ENCODE measurements at places on chromosomes 3 and 15.

DNA sequence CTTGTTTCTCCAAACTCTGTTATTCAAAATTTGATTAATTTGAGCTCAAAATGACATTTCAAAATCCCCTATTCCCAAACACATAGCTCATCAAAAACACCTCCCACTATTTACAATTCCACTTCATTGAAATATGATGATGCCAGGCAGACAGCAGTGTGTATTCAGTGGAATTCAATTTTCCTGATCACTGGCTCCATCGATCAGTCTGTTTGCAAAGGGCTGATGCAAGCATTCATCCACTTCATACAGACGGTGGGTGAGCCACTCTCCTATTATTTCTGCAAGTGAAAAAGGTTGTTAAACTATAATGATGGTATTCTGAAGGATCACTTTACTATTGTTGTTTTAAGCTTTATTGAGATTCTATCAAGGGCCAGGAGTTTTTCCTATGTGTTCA lies 90.7 kb downstream of the RTP4 start:
- DNase-seq = no peak

GRCh38 chr3:193761969-193762368 lies 169.0 kb downstream of the OPA1 start:
- no peak for DNase-seq

GRCh38 chr3:72748659-72749058 lies 99.6 kb downstream of the SHQ1 start:
- no peak for DNase-seq

DNA sequence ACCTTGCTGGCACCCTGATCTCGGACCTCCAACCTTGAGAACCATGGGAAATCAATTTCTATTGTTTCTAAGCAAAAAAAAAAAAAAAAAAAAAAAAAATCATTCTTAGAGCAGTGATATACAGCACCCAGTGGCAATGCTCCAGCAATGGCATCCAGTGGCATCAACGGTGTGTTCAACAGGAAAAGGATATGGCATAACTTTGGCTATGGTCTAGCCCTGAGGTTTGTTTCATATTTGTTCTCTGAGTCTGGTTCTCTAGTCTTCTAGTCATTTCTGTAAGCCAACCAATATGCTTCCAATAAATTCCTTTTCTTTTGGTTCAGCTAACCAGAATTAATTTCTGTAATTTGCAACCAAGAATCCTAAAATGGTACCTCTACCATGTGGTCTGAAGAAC lies 19.2 kb downstream of the DENND4A start:
- DNase-seq = no peak

DNA sequence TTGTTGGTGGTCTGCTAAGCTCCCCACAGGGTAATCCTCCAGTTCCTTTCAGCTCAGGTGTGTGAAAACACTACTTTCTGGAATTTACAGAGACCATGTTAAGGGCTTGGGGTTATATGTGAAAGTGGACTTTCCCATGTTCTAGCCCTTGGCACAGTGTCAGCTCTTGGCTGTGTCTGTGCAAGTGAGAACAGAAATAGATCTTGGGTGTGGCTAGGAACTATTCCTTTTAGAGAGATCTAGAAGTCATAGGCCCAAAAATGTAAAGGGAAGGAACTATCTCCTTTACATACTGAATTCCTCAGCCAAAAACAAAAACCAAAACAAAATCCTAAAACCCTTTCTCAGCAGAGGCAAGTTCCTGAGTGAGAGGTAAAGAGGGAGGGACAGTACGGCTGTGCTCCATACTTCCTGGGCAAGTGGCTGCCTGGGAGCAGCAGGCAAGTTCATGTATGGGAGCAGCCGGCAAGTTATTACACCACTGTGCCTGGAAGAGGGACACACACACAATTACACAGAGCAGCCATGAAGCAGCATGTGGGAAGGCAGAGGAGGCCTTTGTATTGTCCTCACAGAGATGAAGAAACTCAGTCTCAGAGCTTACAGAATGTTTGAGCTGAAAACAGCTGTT lies 19.9 kb upstream of the C3orf62 start:
- DNase-seq = peak; percentile 75

DNA sequence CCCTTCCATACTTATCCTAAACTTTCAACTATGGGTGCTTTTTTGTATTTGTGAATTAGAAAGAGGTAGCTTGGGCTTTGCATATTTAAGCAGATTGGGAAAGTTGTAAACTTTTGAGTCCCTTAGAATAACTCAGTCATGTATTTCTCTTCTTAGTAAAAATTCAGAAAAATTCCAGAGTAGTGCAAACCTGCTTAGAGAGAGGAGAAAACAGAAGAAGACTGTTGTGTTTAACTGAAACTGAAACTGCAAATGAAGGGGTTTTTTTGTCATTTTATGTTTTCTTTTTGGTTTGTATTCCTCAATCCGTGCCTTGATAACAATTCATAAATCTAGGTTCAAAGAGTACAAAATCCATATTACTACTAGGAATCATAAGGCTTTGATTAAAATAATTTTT lies 31.3 kb downstream of the CD200 start:
- no peak for DNase-seq

- no peak for DNase-seq
These were observed 69.9 kb downstream of the IGF2BP2 start for GRCh38 chr3:185754920-185755319.

- peak; percentile 53 for DNase-seq
These were observed 22.2 kb downstream of the UACA start for GRCh38 chr15:70741107-70741531.

DNA sequence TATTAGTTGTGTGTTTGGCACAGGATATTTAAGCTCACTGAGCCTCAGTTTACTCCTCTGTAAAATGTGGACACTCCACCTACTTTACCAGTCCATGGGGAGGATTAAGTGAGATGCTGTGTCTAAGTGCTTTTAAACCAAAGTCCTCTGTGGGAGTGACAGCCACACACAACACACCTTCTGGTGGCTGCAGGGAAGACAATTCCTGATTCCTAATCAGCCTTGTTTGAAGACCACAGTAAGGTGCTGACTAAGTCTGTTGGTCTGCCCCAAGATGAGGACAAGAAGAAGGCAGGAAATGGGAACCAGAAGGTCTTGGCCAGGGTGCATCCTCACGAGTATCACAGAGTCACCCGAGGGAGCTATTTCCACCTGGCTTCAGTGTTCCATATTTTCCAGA lies 52.3 kb downstream of the EPHB1 start:
- no peak for DNase-seq

DNA sequence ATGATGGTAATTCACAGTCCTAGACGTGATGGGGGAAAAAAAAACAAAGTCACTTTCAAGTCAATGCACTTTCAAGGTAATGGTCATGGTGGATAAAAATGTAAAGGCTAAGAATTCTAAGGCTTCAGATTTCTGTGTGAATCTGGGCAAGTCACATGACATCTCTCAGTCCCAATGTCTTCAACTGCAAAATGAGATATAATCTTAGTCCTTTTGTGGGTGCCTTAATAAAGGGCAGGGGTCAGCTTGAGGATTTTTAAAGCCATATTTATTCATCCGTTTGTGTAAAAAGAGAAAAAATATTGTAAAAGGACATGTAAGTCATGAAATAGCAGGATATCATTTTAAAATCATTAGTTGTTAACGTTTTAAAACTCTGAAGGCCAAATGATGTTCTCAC lies 83.5 kb downstream of the ADAMTS9 start:
- DNase-seq = no peak

DNA sequence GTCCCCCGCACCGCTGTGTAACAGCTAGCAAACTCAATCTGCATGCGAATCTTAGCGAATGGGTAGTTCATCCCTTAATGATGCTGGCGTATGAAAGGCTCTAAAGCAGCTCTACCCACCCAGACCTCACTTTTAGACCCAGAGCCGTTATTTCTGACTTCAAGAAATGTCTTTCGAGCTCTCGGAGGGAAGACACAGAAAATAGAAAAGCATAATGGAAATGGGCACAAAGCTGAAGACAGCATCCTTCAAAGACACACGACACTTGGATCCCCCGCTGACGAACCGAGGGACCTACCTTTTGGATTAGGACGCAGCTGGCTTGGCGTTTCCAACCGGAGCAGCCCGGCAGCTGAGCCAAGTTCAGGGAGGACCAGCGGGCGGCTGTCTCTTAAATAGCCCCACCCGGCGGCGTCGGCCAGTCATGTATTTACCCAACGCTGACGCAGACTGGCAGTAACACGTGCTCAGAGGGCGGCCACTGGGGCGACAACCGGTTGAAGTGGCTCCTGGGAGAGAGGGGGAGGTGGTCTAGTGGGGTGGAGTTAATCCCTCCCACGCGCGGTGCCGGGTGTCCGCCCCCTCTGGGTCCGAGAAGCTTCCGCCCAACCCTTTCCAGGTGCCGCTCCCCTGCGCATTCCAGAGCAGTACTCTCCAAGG lies 1.5 kb downstream of the CCK start:
- DNase-seq = no peak

DNA sequence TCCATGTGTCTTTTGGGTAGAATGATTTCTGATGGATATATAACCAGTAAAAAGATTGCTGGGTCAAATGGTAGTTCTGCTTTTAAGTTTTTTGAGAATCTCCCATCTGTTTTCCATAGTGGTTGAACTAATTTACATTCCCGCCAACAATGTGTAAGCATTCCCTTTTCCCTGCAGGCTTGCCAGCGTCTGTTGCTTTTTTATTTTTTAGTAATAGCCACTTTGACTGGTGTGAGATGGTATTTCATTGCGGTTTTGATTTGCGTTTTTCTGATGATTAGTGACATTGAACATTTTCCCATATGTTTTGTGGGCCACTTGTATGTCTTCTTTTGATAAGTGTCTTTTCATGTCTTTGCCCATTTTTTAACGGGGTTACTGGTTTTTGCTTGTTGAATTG lies 36.3 kb upstream of the MB21D2 start:
- no peak for DNase-seq

GRCh38 chr3:129315223-129315997 lies 36.7 kb downstream of the HMCES start:
- DNase-seq = peak; percentile 26

DNA sequence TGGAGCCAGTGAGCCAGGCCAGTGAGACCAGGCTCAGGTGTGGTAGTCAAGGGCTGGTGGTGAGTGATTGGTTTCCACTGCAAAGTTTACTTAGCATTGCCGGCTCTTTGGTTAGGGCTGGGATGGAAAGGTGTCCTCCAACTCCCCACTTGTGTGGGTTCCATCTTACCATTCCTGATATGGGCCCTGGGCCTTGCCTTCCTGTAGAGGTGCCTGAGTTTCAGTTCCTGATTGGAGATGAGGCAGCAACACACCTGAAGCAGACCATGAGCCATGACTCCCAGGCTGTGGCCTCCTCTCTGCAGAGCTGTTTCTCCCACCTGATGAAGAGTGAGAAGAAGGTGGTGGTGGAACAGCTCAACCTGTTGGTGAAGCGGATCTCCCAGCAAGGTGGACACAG lies 3.1 kb downstream of the MPI start:
- DNase-seq = no peak

- DNase-seq = no peak
These were observed 50.2 kb upstream of the PRR20G start for GRCh38 chr3:127337911-127338531.

- no peak for DNase-seq
These were observed 395.5 kb downstream of the FGF12 start for GRCh38 chr3:192331749-192332385.

- DNase-seq = no peak
These were observed 5.2 kb upstream of the WNT7A start for GRCh38 chr3:13884851-13885703.

GRCh38 chr3:60585918-60586317 lies 665.3 kb downstream of the FHIT start:
- DNase-seq = no peak

GRCh38 chr3:71307991-71308697 lies 275.4 kb downstream of the FOXP1 start:
- DNase-seq = no peak

DNA sequence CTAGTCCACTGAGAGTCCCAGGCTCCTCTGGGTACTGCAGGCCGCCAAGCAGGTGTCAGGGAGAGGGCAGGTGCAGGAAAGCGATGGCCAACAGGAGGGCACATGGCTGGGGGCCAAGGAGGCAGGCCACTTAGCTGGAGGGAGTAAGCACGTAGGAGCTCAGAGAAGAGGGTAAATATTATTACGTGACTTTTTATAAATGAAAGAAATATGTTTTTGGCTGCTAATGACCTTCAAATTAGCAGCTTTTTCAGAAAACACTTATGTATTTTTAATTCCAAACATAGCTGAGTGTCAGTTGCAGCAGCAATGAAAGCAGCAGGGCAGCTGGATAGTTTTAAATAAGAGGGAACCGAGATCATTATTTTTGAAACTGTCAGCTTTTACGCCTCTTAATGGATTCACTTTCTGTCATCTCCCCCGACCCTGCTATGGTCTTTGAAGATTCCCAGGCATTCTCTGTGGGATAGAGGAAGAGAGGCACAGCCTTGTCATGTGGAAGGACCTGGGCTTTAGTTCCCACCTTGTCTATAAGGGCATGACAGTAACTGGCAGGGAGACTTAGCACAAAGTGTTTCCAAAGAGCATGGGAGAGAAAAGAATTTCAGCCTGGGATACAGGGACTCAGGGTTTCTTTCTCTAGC lies 477.1 kb downstream of the EPHB1 start:
- DNase-seq = no peak

All from myocyte (in vitro differentiated cells).